ENCODE measurements at places on chromosomes 2 and 18.
A peak's percentile ranks its signal among the peaks of the same experiment; 100 is the strongest.

DNA sequence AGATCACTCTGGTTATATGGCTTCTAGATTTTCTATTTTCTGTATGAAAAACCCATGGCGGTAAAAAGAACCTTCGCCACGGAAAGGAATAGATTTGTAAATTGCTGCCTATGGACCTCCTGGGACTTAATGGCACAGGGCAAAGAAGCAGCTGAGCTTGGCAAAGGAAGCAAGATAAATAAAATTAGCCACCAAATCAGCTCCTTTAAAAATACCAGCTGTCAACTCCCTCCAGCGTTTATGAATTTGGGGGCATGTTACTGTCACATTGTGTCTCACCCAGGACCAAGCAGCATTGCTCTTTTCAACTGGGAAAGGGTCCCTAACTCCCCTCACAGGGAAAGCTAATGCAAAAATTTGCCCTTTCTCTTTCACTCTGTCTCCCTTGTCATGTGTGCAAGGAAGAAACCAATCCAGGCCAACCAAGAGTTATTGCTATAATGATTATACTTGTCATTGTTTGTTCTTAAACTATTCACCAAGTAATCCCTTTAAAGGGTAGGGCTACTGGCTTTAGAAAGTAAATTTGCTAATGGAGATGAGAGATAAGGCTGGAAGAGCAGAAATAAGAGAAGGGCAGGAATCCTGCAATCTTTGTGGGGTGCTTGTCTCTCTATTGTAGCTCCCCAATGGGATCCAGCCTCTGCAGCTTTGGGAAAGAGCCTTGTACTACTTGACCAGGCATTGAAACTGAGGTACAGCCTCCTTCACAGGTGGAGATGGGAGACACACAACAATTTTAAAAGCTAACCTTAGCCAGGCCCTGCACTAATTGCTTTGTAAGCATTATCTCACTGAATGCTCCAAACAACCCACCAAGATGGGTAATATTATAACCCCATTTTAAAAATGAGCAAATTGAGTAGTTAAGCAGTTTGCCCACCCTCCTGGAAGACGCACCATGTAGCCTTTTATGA lies 119.1 kb upstream of the KLF7 start:
- DNase-seq: no peak

DNA sequence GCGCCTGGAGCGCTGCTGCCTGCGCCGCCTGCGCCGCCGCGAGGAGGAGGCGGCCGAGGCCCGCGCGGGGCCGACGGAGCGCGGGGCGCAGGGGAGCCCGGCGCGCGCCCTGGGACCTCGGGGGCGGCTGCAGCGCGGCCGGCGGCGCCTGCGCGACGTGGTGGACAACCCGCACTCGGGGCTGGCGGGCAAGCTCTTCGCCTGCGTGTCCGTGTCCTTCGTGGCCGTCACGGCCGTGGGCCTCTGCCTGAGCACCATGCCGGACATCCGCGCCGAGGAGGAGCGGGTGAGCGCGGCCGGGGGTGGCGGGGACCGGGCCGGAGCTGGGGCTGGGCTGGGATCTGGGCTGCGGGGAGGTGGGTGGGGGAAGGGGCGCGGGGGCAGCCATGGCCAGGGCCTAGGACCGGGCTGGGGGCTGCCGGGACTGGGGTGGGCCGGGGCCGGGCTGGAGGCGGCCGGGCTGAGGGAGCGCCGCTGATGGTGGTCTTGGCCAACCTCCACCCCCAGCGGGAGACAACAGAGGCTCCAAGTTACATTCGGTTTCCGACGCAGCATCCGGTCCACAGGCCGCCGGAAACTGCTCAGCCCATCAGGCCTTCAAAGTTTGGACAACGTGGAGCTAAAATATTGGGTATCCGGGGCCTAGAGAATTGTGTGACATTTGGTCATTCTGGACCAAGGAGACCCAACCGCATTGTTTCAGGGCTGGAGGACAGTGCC lies 66.4 kb downstream of the KCNG2 start:
- DNase-seq: no peak

DNA sequence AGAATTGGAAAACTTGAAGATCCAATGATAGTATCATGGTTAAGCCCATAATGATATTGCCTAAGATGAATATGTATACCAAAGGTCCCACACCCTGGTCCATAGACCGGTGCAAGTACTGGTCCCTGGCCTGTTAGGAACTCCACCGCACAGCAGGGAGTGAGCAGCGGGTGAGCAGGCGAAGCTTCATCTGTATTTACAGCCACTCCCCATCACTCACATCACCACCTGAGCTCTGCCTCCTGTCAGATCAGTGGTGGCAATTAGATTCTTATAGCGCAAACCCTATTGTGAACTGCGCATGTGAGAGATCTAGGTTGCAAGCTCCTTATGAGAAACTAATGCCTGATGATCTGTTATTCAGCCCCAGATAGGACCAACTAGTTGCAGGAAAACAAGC lies 402.4 kb downstream of the EPHA4 start:
- no peak for DNase-seq

- no peak for DNase-seq
Measured at GRCh38 chr2:145910416-145910815, 1390.5 kb upstream of the ZEB2 start.

DNA sequence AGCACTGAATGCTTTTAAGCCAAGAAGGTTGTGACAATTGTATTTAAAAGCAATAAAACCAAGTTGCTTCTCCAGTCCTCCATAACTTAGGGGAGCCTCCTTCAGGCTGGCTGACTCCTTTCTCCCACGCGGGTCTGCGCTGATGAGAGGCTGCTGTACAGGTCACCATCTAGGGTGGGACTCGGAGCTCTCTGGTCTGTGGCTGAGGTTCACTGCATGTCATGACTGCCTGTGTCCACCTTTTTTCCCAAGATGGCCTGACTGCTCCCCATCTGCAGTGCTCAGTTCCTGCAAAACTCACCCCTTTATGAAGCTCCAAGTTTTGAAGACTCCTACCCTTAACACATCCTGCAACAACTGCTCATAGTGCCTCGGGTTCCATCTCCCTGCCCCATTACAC lies 194.4 kb downstream of the AFF3 start:
- DNase-seq: no peak

- DNase-seq: peak; percentile 16
Measured at GRCh38 chr2:112257575-112257974, 2.7 kb upstream of the ZC3H8 start.

GRCh38 chr2:170335351-170335750 lies 157.4 kb downstream of the MYO3B start:
- DNase-seq: peak; percentile 40

- no peak for DNase-seq
Measured at GRCh38 chr2:45839508-45840251, 188.2 kb downstream of the PRKCE start.

DNA sequence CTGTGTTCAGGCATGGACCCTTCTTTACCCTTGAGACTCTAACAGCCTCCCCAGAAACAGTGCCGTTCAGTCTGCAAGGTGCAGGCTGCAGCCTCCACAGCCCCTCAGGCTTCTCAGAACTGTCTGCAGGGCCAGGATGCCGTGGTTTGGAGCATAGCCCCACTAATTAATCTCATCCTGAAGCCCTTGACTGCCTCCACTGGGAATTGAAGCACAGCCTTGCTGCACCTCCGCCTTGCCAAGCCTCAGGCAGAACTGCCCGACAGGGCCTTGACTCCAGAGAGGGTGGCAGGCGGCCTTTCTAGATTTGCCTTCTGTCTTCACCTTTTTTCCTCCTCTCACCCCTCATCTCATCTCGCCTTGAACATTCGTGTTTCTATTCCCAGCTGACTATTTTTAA lies 119.8 kb downstream of the NRP2 start:
- DNase-seq: no peak

DNA sequence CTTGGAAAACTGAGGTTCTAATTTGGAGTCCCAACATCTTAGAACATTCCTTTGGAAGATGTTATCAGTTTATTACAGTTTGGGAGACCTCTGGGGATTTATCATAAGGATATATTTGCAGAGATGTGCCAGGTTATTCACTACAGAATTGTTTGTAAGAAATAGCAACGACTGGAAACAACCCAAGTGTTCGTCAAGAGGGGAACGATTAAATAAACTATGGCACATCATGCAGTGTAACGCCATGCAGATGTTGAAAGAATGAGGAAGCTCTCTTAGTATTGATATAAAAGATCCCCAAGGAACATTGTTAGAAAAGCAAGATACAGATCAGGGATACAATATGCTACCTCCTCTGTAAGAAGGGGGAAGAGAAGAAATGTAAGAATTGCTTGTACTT lies 210.6 kb downstream of the TMEM247 start:
- DNase-seq: peak; percentile 59

Data from fibroblast of skin of abdomen (primary cell).